ENCODE measurements at places on chromosomes 3 and 15.
A peak's percentile ranks its signal among the peaks of the same experiment; 100 is the strongest.

DNA sequence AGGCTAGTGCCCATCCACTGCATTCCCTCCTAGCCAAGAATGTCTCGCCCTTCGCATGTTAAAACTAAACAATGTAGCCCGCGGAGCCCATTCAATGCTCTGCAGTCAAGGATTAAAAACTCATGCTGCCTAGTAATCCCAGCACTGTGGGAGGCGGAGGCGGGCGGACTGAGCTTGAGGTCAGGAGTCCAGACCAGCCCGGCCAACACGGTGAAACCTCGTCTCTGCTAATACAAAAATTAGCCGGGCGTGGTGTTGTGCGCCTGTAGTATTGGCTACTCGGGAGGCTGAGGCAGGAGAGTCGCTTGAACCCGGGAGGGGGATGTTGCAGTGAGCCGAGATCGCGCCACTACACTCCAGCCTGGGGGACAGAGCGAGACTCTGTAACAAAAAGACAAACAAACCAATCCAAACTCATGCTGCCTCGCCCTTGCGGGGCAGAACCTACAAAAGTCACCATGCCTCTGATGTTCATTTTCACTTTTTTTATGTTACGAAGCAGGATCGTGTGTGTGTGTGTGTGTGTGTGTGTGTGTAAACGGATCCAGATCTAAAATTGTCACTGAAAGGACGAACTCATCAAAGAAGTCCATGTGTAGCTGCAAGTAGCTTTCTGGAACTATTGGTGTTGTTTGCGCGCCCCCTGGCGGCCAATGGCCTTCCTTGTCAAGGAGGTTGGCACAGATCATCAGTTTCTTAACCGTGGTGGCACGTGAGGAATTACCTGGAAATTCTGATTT is 54.8 kb upstream of the SPESP1 start:
- DNase-seq = peak; percentile 78

DNA sequence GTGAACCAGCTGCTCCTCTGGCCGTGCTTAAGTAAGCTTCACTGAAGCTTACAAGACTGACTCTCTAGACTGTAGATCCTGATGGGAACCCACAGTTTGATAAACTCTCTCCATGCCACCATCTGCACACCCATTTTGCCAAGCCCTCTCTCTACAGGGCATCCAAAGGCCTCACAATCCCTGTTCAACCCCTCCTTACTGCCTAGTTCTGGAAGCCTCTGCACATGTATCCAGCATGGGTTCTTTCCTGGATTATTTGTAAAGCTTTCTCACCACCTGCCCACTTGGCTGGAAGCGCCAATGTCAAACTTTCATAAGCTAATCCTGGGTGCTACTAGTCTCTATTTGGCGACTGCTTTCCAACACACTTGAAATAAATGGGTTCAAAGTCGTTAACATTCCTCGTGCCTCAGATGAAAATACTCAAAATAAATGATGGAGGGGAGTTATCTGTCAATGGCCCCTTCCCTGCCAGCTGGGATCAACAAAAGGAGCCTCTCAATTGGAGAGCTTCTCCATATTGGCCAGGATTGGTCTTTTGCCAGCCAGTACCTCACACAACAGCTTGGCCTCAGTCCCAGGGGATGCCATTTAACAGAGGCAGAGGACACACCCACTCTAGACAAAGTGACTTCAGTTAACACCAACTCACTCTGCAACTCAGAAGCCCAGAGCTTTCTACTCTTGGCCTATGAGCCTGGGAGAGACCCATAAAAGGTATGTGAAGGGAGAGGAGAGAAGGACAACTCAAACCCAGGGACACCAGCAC is 48.1 kb downstream of the SH3BP5 start:
- peak; percentile 87 for DNase-seq

- DNase-seq = no peak
These were observed 96.2 kb downstream of the CORO2B start for GRCh38 chr15:68674975-68675374.

DNA sequence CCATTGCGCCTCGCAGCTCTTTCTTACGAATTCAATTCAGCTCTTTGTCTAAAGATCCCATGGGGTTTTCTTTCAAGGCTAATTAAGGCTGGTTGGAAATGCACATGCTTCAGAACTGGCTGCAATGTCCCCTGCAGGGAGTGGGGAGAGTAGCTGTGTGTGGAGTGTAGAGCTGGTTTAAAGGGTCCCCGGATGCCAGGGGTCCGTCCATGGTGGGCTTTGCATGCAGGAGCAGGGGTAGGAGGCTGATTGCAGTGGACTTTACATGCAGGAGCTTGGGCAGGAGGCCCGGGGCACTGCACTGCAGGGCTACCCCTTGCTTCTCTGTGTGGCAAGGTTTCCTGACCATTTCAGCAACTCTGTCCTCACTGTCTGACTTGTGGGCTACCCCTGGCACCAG is 261.6 kb upstream of the LYSMD4 start:
- no peak for DNase-seq

DNA sequence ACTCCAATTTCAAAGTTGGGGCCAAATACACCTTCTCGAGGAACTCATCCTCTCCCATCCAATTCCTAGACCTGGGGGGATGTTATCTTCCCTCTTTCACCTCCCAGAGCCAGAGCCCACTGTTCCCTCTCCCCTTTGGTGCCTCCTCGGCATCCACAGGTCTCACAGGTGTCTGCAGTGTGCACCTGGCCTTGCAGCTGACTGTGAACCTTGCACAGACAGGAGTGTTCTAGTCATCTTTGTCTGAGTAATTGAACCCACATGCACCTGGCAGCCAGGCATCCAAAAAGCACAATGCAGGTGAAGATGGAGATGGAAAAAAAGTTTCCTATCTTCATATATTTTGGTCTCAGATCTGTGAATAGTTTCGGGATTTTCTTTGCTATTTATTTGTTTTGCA is 30.8 kb downstream of the PCOLCE2 start:
- DNase-seq = no peak

GRCh38 chr15:71375934-71376333 is 260.7 kb downstream of the THSD4 start:
- DNase-seq = no peak

DNA sequence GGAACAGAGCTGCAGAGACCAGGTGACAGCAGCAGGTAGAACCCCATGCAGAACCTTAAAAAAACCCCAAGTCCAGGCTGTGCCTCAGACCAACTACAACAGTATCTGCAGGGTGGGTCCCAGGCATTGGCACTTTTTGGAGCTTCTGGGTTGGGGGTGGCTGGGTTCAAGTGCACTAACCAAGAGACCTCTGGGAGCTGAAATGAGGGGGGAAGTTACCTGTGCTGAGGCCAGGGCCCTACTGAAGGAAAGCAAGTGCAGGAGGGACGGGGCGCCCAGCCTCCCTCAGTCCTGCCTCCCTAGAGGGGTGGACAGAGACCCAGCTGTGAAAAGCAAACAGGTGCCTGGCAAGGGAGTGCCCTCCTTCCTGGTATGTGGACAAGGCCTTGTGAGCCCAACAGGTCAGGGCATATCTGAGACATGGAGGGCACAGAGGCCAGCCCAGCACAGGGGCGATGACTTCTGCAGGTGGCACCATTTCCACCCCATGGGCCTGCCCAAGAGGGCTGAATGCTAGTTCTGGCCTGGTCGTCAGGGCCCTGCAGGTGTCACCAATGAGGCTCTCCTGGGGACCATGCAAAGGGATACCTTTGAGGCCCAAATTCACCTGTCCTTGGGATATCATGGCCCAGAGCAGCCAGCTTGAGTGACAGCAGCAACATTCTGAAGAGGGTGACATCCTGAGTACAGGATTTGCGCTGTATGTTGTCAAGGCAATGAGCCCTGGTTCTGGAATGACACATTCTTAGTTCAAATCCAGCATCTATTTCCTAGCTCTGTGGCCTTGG is 18.7 kb downstream of the CTSH start:
- DNase-seq = no peak

DNA sequence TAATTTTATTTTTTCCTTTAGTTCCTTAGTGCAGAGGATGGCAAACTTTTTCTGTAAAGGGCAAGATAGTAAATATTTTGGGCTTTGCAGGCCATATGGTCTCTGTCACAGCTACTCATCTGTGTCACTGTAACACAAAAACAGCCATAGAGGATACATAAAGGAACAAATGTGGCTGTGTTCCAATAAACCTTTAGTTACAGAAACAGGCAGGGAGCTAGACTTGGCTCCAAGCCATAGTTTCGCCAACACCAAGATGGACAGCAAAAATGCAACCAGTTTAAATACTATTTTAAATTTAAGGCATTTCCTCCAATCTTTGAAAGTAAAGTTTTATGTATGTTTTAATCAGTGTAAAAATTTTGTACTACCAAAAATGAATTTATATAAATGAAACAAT is 753.4 kb downstream of the FHIT start:
- DNase-seq = peak; percentile 32

DNA sequence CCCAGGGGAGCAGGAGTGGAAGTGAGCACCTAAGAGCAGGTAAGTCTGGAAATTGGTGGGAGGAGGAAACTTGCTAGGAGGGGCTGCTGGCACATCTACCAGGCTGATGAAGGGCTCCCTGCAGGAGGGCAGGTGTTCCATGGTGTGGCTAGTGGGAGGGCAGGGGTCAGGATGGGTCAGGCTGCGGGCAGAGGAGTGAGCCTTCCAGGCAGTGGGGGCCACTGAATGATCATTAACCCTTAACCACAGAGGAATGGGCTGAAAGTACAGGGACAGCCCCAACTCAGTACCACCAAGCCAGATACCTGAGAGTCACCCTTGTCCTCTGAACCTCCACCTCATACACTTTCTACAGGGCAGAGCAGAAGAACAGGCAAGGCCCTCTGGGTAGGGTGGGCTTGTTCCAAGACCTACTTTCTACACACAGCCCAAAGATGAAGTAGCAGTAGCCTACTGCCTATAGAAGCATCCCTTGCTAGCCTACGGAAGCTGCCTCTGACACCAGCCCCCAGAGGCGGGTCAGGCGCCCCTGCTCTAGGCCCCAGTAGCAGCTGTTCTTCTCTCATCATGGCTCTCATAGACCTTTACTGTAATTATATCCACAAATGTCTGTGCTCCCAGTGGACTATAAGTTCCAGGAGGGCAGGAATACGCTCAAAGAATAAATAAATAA is 4.6 kb downstream of the RAB6B start:
- DNase-seq = no peak

DNA sequence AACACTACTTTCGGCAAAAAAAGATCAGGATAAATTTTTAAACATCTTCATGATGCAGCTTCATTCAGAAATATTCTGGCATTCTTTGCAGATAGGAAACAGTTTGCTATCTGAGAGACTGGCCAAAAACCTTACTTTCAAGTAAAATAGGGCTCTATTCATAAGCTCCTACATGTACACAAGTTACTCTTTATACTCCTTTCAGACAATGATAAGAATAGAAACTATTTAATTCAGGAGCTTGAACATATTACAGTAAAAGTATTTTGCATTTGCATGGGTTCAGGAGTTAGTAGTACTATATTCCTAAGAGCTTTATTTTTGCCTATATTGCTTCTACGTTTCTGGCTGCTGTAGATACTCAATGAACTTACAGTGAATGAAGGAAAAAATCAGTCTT is 70.5 kb downstream of the PLOD2 start:
- no peak for DNase-seq

DNA sequence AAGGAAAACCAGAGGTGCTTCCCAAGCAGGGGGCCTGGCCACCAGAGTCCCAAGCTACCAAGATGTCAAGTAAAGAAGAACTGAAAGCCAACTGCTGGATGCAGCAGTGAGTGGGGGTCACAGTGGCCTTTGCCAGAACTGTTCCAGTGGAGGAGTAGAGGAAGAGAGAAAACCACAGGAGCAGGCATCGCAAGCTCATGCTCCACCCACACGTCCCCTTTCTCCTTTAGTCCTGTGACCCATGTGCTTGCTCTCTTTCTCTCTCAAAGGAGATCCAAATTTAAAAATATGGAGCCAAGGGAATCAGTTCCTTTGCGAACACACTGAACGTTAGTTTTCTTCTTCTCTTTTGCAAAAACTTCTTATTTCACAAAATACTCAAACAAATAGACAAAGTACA is 12.4 kb upstream of the ABHD2 start:
- DNase-seq = no peak

DNA sequence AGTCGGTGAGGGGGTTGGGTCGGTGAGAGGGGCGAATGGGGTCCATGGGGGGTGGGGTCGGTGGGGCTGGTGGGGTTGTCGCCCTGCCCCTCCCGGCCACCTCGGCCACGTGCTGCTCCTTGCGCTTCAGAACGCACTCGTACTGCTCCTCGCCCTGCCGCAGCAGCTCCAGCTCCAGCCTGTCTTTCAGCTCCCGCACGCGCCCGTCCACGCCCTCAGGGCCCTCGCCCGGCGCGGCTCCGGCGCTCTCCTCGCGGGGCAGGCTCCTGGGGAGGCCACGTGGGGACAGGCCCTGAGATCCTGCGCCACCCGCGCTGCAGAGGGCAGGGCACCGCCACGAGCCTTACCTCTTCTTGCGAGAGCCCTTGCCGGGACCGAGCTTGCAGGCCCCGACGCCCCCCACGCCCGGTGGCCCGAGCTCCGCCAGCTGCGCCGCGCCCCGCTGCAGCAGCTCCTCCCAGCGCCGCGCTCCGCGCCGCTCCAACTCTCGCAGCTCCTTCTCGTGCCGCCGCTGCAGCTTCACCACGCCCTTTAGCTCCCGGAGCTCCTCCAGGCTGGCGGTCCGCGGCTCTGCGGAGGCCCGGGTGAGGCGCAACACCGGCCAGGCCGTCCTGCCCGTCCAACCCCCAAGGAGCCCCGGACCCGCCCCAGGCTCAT is 8.2 kb upstream of the ANKRD63 start:
- no peak for DNase-seq

DNA sequence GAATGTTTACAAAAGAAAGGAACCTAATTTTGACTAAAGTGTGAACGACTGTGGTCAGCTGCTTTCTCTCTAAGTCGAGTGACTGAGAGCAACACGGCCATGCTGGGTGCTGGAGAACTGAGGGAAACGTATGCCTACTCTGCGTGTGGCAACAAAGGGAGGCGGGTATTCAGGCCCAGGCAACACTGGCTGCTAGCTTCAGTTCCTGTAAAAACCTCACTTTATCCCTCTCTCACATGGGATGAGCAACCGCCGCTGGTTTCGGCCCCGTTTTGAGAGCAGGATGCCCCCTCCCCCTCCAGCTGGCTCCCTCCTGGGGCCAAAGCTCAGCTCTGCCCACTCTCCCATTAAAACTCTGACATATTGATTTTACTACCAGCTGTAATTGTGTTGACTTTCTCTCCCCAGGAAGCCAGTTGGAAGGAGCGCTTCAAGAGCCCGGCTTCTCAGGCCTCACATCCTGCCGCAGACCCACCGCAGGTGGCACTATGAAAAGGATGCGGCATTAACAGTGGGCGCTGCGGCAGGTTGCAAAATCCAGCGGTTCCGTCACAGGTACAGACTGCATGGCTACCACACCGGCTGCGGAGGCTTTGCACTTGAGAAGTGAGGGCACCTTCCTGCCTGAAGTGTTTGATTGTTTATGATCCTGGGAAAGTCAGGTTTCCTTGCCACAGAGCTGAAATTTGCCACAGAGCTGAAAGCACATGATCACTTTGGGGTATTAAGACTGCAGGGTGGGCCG is 12.7 kb downstream of the PLXND1 start:
- DNase-seq = peak; percentile 17

DNA sequence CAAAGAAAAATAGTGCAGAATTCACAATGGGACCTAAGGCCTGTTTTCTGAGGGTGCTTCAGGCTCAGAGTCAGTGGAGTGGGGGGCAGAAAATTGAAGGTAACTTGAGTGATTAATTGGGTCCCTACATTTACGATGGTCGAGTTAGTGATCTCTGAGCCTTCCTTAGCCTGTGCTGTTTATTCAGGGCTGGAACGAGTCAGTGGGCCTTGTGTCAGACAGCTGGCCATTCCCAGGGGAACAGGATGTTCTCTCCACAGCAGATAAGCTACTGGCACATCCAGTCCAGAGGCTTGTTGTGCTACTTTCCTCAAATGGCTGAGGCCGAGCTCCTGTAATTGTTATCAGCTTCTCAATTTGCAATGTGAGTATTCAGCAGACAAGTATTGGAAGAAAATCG is 29.2 kb upstream of the CNTN3 start:
- DNase-seq = no peak

- no peak for DNase-seq
These were observed 495 bp downstream of the CDC25A start for GRCh38 chr3:48187579-48188265.
